Activated naive CD4-positive, alpha-beta T cell (primary cell): ENCODE measurements at places on chromosomes 6 and 20.

- no peak for DNase-seq
These were observed 6.0 kb downstream of the PLCG1 start for GRCh38 chr20:41143354-41143753.

DNA sequence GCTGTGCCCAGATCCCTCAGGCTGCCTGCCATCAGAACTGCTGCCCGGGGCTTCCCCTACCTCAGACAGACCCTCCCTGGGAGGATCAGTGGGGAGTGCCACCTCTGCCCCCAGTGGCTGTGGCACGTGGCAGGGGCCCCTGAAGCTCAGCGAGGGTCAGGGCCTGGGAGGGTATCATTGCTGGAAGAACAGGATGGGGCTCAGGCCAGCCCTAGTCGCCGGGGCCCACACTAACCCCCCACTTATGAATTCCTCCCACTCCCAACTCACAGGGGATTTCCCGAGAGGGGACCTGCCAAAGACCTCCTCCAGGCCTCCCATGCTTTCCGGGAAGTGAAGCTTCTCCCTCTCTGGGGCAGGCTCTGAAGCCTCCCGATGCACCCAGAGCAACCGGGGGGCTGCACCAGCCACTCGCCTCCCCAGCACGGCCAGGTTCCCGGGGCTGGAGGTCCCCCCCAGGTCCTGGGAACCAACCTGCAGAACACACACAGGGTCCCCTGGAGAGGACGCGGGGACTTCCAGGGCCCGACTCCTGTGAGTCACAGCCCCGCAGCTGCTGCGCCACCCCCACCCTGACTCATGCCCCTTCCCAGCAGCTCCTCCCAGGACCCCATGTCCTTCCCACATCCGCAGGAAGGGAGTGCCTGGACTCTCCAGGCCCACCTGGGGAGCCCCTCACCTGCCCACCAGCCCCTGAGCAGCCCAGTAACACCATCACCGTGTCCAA, 2.5 kb downstream of the TNFRSF6B start:
- no peak for DNase-seq

DNA sequence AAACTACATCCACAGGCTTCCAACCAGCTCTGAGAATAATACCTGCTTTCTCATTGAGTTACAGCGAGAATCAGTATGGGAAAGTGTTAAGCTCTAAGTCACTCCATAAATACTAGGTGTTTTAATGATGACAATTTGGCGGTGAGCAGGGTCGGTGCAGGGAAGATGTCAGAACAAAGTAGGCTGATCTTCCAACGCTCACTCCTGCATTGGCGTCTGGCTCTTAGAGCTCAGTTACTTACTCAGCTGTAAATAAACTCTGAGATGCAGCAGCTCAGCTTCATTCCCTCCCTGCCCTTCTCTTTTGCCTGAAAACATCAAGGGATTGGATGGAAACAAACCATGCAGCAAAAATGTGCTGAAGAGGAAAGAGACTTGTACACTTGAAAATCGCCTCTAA, 102.5 kb upstream of the SPACA1 start:
- DNase-seq: no peak

DNA sequence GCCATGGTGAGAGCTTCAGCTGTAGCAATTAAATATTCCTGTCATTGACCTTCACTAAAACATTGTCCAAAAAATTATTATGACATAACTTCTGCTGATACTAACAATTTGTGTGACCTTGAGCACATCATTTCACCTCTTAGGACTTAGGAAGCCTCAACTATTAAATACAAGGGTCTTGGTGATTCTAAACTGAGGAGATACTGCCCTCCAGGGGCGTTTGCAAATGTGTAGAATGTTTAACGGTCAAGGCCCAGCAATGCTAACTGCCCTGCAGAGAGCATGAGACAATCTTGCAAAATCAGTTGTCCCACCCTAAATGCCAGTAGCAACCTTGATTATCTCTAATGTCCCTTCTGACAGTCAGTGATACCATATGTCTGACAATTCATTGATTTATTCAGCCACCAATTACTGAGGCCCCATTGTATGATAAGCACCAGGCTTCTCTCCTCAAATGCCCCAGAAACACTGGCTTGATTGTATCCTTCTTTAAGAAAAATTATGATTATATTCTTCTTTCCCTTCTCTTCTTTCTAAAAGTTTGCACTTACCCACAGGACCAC, 284.1 kb upstream of the PLN start:
- no peak for DNase-seq

DNA sequence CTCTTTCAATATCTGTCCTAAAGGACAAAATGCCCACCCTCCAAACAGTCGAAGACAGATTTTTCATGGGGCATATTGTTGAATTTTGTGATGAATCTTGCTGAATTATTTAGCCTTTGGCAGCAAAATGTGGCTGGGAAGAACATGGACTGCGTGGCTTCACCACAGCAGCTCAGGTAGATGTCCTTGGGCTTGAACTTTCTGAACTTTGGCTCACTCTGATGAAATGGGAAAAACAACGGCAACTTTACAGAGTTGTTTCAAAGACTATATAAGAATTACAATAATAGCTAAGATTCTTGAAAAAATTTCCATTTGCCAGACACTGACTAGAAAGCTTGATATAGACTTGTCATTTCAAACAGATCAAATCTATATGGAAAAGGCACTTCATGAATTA, 52.8 kb upstream of the IL20RA start:
- DNase-seq: no peak

GRCh38 chr6:155245193-155245592, 18.6 kb upstream of the CLDN20 start:
- no peak for DNase-seq

- DNase-seq: no peak
These were observed 15.3 kb downstream of the GFOD1 start for GRCh38 chr6:13472099-13472498.

DNA sequence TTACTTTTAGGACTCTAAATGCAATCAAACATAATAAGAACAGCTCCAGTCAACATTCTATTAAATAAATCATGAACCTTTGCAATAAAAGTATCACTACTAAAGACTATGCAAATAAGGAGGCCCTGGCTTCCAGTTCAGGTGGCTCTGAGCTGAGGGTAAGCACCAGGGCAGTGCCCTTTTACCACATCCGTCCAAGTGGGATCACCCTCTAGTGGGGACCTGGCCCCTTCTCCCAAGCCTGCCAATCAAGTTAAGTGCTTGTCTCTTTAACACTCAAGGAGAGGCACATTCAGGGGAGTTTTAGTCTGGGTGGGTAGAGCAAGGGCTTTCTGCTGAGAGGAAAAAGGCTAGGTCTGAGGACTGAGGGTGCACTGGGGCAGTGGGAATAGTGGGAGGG, 161.4 kb downstream of the TMEM200A start:
- DNase-seq: no peak

DNA sequence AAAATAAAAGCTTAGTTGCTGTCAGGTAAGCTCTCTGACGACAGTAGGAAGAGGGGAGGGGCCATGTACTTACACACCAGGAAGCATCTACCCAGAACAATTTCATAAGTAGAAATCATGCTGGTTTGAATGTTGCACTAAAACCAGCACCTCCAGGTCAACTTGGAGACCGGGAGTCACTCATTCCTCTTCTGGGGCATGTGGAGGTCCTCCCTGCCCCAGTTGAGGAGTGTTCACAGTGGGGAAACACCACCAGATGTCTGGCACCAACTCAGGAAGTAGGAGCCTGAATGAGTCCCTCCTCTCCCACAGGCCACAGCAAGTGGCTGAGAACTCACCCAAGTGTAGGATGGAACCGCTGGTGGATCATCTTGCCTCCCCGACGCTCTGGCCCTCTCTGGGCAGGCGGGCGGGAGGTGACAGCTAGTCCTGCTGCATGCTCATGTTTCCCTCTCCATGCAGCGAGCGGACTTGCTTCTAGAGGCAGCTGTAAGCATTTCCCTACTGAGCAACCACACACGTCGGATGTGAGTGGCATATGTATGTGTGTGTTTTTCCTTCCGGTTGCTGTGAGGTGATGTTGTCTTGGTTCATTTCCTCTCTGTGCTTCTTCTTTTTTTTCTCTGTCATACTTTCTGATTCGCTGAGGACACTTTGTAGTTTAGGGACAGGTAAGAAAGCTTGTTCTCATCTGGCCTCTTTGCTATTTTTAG, 149.5 kb upstream of the NEDD9 start:
- DNase-seq: peak; percentile 44

GRCh38 chr6:131197716-131198115, 62.4 kb downstream of the AKAP7 start:
- DNase-seq: no peak

GRCh38 chr20:18004384-18005031, 35.7 kb downstream of the MGME1 start:
- no peak for DNase-seq

DNA sequence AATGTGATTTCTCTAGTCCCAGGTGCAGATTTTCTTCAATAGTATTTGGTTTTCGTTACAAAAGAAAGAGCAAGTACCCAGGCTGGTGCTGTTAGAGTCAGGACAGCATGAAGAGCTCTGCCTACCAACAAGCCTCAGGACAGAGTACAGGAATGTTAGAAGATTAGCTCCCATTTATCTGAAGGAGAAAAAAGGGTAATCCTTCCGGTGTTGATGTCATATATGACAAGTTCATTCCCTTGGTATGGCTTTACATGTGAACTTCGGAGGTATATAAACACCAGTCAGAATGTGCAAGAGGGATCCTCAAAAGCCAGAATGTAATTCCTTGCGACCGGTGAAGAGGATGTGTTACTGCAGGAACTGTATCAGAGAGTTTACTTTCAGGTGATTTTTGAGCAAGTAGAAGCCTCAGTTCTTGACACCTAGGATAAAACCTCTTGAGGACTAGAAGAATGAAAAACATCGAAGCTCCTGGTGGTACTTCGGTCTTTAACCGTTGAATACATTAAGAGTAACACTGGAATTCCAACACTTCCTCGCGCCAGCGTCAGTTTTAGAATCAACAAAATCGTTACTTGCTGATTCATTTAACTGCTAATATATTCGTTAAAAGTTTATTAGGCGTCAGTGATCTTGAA, 194.2 kb upstream of the ZNF184 start:
- DNase-seq: no peak

DNA sequence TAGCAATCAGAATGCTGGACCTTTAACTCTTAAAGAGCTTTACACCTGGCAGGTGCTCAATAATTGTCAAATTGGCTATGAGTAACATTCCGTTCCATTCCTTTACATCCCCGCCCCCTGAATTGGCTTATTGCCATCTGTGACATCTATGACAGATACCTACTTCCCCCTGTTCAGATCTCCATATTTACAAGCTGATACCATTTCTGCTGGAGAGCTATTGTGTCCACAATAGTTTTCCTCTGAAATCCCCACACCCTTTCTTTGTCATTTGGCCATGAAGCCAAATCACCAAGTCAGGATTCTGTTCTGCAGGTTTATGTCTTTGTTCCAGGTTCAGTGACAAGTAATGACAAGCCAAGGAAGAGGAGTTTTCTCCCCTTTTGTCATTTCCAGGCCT, 3.2 kb downstream of the CDH26 start:
- DNase-seq: no peak

DNA sequence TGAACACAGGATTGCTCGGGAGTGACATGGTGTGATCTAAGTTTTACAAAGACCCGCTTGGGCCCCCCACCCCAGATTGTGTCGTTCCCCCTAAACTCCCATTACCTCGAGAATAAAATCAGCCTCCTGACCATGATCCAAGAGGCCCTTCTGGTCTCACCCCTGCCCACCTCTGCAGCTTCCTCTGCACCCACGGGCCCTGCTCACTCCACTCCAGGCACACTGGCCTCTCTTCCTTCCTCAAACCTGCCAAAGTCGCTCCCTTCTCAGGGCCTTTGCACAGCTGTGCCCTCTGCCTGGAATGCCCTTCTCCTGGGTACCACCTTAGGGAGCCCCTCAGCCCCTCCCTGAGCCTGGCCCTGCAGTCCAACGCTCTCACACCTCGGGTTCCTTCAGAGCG, 17.9 kb downstream of the TGM2 start:
- no peak for DNase-seq

- no peak for DNase-seq
These were observed 189.8 kb upstream of the OPRM1 start for GRCh38 chr6:153849072-153849779.

DNA sequence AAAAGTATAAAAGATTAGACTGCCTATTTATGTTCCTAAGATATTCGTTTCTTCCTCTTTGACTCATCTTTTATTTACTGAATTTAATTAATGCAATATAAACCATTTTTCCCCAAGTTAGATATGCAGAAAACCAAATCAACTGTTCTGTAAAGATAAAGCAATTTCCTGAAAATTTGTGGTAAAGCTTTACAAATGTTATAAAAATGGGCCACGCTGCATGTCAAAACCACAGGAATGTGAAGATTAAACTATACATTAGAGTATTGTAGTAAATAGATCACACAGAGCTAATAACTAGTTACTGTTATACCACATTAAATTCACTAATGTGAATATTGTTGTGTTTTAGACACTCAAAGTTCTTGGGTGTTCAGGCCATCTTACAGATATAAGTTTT, 83.4 kb downstream of the OPN5 start:
- DNase-seq: no peak

- DNase-seq: no peak
These were observed 101.5 kb downstream of the POPDC3 start for GRCh38 chr6:105078386-105078708.

GRCh38 chr6:35237476-35237875, 22.1 kb upstream of the ZNF76 start:
- DNase-seq: no peak

DNA sequence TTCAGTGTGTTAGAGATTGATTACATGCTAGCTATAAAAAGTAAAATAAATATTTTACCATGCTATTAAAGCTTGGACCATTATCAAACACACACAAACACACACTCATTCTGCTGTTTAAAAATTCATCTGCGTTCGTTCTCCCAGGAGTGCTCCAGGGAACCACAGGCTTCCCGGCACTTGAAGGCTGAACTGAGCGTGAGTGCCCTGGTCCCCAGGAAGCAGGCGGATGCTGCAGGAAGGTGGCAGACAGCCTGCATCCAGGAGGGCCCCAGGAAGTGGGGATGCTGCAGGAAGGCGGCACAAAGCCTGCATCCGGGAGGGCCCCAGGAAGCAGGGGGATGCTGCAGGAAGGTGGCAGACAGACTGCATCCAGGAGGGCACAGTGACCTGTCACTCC, 147.2 kb upstream of the SNX9 start:
- no peak for DNase-seq

- DNase-seq: no peak
These were observed 256.1 kb upstream of the PLCB4 start for GRCh38 chr20:8812817-8813216.

DNA sequence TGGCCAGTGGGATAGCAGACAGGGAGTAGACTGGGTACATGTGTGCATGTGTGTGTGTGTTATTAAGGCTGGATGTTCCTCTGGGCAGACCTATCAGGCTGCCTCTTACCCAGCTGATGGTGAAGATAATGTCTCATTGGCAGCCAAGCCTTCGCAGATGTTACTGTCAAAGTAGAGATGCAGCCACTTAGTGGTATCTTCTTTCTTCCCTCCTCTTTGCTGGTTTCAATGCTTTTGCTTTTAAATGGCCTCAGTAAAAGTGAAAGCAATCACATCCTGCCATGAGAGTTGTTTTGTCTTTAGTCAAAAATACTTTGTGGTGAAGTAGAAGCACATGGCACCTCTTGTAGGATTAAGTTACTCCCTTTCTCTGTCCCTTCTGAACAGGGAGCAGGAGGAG, 57.5 kb downstream of the SNRNP48 start:
- no peak for DNase-seq
